ENCODE measurements at places on chromosomes 11 and 22.

DNA sequence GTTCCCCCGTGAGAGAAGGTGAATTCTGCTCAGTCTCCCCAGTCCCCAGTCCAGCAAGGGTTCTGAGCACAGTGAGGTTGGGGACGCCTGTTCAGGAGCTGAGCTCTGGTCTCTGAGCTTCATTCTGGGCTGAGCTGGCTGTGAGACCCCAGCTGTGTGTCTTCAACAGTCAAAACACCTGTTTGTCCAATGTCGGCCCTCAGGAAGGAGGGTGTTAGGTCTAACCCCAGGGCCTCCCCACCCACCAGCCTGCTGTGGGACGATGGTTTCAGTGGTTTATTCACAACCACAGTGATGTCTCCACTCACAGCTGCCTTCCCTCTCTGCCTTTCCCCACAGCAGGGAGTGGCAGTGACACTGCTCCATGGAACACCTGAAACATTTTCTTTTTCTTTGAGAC, 1282.9 kb downstream of the TBC1D22A start:
- DNase-seq = no peak

GRCh38 chr11:93821617-93822016, 28.8 kb downstream of the VSTM5 start:
- no peak for DNase-seq

- DNase-seq = peak; percentile 45
Observed at GRCh38 chr22:20271114-20271994, 3.2 kb upstream of the RTN4R start.

GRCh38 chr11:119417726-119418540, 5.0 kb downstream of the THY1 start:
- no peak for DNase-seq

GRCh38 chr22:44429941-44430587, 68.0 kb downstream of the RTL6 start:
- DNase-seq = no peak

GRCh38 chr11:123461164-123461563, 31.1 kb downstream of the GRAMD1B start:
- DNase-seq = peak; percentile 60

GRCh38 chr11:33347490-33348125, 90.4 kb downstream of the HIPK3 start:
- no peak for DNase-seq

DNA sequence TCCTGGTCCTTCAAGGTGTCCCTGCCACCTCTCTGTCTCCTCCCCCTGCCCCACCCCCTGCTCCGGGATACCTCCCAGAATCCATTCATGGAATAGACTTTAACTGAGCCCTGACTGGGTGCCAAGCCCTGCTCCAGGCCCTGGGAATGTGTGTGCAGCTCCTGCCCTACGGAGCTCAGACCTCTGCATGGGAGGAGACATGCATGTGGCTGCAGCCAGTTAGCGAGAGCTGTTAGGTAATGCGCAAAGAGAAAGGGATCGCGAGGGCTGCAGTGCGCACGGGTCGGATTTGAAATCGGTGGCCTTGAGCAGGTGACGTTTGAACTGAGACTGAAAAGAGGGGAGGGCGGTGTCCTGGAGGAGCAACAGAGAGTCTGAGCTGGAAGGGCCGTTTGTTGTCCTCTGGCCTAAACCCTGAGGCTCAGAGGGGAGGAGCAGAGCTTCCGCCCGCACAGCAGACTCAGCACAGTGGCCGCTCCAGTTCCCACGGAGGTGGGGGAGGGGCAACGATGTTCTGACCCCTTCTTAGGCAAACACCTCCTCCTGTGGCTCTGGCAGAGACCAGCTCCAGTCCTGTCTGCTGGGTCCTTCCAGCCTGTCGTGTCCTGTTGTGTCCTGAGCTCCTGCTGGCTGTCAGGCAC, 19.8 kb upstream of the LRRC10B start:
- no peak for DNase-seq

DNA sequence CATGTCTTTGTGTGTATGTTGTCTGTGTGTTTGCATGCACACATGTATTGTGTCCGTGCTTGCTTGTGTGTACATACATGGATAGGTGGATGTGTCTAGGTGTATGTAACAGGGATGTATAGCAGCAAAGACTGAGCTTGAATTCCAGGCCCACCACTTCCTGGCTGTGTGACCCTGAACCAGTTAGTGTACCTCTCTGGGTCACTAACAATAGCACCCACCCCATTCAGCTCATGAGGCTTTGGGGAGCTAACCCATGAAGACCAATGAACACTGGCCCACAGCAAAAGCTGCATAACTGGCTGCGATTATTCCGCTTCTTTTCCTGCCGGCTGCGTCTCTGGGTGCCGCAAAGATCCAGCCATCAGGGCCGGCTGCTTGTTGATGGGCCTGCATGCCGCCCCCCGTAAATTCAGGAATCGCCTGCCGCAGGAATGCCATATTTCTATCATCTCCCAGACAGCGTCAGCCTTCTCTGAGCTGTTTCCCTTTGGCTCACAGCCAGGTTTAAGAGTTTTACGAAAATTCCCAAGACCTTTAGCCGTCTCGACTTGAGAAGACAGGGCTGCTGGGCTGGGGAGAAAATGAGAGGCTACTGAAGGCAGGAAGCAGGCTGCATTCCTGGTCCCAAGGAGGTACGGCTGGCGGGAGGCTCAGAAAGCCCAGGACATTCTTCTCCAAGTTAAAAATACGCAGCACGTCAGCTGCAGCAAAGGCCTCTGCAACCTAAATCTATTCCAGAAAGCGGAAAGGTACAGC, 224.6 kb downstream of the MN1 start:
- no peak for DNase-seq

- DNase-seq = no peak
Observed at GRCh38 chr11:128388206-128388815, 199.0 kb downstream of the ETS1 start.

GRCh38 chr22:36728505-36728904, 25.0 kb upstream of the CACNG2 start:
- DNase-seq = no peak

DNA sequence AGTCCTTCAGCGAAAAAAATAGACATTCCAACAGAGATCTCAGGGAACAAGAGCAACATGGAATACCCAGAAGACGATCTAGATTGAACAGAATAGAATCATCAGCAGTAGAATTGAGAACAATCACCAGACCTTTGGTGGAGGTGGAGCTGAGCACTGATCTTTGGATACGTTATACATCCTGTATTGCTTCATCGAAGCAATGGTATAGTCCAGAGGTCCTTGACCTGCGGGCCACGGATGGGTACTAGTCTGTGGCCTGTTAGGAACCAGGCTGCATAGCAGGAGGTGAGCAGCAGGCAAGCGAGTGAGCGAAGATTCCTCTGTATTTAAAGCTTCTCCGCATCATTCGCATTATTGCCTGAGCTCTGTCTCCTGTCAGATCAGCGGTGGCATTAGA, 17.6 kb downstream of the LRRC55 start:
- no peak for DNase-seq

- no peak for DNase-seq
Observed at GRCh38 chr11:271319-271715, 6.9 kb upstream of the NLRP6 start.

DNA sequence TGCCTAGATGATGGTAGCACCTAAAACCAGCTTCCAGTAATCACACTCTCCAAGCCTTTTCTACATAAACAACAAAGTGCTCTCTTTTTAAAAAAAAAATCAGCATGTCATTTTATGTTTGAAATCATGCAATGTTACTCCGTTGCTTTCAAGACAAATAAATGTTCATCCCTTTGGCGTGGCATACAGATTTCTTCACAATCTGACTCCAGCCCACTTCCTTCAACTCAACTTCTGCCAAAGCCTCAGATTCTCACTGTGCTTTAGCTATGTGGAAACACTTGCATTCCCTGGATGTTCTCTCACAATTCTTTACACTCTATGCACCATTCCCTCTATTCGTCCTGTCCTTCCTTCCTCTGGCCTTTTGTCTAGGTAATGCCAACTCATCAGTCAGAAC, 206.3 kb upstream of the BLID start:
- no peak for DNase-seq

- peak; percentile 9 for DNase-seq
Observed at GRCh38 chr22:29216873-29217666, 11.4 kb downstream of the EMID1 start.
